ENCODE measurements at places on chromosomes 1 and 21.

DNA sequence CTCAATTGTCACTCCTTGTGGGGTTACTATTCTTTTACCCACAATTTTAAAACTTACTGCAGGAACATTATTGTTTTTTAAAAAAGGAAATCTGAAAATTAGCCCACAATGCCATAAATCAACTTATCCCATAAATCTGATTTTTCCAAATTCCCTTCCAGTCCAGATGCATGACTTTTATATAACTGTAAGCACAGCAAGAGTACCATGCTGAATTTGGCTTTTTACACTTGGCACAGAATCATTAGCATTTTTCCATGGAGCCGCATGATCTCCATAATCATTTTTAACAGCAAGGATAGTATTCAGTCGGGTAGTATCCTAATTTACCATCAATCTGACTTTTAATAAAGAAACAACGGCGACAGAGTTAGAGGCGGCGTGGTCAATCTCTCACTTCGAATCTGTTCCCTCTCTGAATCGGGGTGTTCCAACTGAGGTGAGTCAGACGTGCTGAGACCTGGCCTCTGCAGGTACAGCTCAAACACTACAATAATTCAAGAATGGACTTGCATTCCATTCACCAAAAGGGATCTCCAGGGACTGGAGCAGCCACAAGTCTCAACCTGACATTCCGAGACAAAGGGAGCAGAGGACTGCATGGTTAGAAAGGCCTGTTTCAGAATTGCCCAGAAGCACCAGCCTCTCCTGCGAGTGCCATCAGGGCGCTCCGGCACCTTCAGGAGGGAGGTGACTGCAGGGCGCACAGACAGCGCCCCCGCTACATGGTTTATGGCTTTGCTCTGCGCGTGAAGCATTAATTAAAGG, 48.9 kb downstream of the SLC66A1 start:
- DNase-seq, result no peak

DNA sequence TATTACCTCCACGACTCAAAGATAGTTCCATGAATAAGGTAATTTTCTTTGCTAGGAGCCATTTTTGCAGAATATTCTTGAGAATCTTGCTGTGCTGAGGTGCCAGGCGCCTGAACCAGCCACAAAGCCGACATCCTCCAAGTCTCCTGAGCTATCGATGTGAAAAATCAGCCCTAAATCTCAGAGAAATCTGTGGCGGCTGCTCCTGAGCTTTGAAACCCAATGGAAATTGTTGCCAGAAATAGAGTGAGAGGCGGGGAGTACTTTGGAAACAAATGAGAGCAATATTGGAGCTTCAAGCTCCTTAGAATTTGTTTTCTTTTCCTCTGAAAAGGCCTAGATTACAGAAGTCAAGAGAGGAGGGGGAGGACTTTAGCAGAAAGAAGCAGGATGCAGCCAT, 6.3 kb downstream of the CAMK1G start:
- DNase-seq, result no peak

DNA sequence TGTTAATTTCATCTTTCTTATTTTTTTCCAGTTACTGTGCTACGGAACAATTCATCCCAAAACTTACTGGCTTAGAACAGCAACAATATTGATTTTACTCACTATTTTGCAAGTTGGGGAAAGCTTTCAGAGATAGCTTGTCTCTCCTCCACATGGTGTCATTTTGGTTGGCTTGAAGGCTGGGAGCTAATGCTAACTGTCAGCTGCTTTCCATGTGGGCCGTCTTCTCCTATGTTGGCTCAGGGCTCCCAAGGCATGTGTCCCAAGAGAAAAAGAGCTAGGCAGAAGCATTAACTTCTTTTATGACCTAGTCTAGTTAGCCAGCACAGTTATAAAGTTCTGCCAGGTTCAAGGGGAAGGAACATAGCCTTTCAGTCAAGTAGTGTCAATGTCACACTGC, 33.9 kb upstream of the CASQ2 start:
- DNase-seq, result no peak

DNA sequence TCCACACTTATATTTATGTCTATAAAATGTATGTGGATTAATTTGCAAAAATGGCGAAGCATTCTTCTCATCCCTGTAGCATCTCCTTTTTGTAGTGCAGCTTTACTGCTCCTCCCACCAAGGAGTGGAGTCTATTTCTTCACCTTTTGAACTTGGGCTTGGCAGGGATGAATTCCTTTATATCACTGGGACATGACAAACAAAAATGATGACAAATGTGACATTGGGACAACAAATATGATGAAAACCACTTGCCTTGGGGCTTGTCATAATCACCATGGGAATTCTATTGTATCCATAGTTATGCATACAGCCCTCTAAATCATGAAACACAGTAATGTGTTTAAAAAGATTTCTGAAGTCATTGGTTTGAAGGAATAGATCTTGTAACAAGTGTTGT, 155.0 kb downstream of the TNFSF18 start:
- no peak for DNase-seq

- peak; percentile 32 for DNase-seq
Observed at GRCh38 chr1:53485478-53486394, 26.5 kb downstream of the DMRTB1 start.

DNA sequence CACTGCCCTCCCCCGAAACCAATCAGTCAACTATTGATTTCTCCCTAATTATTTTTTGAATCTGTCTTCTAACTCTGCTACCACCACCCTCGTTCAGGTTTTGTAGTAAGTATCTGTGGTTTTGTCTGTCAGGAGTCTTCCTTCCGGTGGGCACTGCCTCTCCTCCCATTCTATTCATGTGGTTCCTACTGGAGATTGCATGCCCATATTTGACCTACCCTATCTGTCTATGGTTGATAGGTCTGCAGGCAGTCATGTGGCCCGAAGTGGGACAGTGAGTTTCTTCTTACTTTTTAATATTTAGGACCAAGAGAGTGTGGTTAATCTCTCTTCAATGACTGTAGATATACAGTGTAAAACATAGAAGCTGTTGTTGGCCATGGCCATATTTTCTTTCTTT, 17.8 kb upstream of the MAST2 start:
- no peak for DNase-seq

- DNase-seq, result no peak
Observed at GRCh38 chr1:20183616-20184271, 2.2 kb upstream of the UBXN10 start.

DNA sequence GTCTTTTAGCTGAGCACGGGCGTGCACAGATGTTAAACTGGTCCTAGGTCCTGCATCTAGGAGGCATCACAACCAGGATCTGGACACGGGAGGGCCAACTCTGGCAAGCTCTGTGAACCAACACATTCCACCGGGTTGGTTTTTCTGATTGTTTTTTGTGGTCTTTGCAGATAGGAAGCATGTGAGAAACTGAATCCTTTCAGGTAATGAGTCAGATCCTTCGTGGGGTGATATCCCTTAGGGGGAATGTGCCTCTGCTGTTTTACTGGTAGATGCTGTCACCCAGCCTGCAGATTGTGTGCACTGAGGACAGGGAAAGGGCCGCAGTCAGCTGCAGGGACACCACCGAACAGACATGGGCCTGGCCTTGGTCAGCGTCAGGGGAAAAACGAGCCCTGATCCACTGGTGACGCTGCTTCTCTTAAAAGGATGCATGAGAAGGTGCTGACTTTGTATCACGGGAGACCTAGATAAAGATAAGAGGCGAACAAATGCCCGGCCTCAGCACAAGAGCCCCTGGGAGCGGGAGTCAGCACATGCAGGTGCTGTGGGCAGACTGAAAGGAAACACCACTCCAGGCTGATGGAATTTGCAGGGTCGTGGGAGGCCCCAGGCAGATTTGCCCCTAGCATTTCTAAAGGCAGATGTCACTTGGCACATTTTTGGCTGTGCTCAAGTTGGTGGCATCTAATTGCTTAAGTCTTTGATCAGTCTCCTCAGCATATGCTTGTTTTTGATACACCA, 51.1 kb downstream of the DOP1B start:
- no peak for DNase-seq

DNA sequence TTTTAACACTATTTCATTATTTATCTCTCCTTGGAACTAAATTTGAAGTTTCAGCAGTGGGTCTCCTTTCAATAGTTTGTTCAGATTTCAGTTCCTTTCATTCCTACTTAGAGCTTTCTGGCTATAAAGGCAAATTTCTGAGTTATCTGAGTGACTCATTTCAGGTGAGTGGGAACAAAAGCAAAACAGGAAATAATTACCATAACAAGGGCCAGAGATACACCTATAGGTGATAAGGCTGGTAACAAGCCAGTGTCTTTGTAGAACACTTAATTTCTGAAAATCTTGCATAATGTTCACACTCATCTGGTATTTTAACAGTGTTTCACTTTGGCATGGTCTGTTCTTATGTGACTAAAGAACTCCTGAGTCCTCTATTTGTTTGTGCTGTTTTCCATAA, 64.5 kb upstream of the PRRC2C start:
- DNase-seq, result no peak

GRCh38 chr1:206705191-206705590, 20.5 kb downstream of the MAPKAPK2 start:
- no peak for DNase-seq

- no peak for DNase-seq
Observed at GRCh38 chr1:40944326-40944725, 35.2 kb upstream of the CTPS1 start.

- no peak for DNase-seq
Observed at GRCh38 chr1:173478094-173478674, 1.0 kb downstream of the PRDX6 start.

GRCh38 chr1:111903871-111904449, 85.5 kb downstream of the KCND3 start:
- no peak for DNase-seq

DNA sequence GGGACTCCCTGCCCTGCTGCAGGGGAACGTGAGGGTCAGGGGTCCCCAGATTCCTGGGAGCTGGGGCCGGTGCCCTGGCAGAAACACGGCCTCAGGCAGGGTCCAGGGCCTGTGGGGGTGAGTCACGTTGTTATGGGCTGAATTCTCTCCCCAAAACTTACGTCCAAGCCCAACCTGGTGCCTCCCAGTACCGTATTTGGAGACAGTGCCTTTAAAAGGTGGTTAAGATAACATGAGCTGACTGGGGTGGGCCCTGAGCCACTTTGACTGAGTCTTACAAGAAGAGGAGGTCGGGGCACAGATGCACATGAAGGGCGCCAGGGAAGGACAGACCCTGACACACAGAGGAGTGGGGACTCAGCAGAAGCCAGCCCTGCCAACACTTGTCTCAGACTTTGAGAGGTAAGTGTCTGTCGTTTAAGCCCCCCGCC, 99.9 kb downstream of the WDR4 start:
- DNase-seq, result no peak

DNA sequence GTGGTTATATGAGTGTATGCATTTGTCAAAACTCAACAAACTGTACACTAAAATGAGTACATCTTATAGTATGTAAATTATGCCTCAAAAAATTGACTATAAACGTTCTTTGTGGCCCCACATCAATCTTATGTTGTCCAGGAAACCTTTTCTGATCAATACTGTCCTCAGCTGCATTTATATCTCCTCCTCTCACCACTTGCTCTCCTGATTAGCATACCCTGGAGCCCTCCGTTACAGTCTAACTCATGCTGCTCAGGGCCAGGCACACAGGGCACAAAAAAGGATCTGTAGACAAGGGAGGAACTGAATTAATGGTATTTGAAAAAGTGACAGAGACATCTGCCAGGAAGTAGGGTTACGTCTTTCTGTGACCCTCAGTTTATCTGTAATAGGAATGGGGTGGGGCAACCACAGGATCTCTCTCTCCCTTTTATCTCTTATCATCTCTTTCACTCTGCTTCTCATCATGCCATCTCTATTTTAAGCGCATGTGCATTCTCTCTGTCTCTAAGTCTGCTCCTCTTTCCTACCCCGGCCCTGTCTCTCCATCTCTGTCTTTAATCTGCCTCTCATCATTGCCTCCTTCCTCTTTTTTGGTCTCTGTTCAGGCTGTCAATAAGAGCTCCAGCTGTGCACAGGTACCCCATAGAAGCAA, 7.0 kb upstream of the TAL1 start:
- no peak for DNase-seq

Data from stimulated activated CD8-positive, alpha-beta memory T cell treated with anti-CD3 and anti-CD28 coated beads, Interleukin-15, amount 100 ng/mL, for 1 hour (primary cell).